ENCODE measurements at places on chromosomes 1 and 21.

GRCh38 chr1:169615803-169616202, 14.1 kb downstream of the SELP start:
- ATAC-seq = no peak

DNA sequence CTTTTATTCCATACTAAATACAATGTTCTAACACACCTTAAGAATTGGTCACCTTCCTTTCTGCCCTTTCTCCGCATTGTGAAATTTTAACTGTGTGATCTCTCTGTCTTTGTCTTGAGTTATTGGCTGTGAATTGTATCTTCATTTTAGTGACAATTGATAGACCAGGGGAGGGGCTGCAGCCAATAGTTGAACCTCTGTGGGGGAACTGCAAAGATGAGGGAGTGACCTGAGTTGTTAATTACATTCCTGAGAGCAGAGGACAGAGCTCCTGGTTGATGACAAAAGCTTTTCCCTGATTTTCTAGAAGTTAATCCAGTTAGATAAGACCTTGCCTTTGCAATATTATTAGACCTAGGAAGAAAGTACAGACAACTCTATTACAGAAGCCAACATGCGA, 1535.7 kb downstream of the BRINP3 start:
- no peak for ATAC-seq

- no peak for ATAC-seq
Observed at GRCh38 chr1:237863234-237863633, 27.5 kb downstream of the ZP4 start.

- no peak for ATAC-seq
Observed at GRCh38 chr1:234901491-234902049, 227.1 kb downstream of the TOMM20 start.

GRCh38 chr1:185070051-185070450, 24.7 kb downstream of the RNF2 start:
- ATAC-seq = no peak

DNA sequence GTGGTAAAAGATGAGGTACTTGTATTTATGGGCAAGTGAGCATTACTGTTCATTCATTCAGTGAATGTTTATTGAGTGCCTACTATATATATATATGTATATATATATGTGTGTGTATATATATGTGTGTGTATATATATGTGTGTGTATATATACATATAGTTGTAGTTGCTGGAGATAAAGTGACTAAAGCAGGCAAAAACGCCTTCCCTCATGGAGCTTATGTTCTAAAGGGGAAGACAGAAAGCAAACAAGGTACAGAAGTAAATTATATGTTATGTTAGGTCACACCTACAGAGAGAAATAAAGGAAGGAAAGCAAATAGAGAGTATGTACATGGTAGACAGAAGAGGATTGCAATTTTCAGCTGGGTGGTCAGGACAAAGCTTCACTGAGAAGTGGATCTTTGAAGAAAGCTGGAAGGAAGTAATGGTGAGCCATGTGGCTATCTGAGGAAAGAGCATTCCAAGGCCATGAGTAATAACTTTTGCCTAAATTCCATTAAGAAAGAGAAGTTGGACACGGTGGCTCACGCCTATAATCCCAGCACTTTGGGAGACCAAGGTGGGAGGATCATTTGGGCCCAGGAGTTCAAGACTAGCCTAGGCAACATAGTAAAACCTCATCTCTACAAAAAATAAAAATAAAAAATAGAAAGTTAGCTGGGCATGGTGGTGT, 33.5 kb upstream of the KLF17 start:
- ATAC-seq = peak; percentile 44

GRCh38 chr1:84861516-84861915, 31.5 kb downstream of the LPAR3 start:
- no peak for ATAC-seq

DNA sequence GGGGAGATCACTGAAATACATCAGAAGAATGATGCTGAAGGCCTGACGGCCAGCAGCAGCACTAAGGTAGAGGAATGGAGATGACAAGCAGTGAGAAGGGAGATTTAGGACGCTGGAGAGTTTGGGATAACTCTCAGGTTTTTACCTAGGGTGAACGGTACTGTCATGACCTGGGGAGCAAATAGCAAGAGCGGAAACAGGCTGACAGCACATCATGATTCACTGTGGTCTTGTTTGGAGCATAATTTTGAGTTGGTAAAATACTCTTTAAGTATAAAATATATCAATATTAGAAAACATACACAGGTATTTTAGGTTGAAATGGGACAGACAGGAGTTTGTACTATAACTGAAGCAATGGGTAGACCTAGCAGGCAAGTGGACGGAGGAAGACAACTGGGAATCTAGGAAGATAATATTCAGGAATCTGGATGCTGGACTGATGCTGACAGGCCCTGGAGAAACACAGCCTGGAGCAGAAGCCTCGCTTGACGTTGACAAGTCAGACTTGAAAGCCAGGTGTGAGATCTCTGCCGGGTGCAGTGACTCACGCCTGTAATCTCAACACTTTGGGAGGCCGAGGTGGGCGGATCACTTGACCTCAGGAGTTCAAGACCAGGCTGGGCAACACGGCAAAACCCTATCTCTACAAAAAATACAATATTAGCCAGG, 33.3 kb downstream of the ALG14 start:
- no peak for ATAC-seq

GRCh38 chr1:44419901-44420300, 14.8 kb downstream of the RNF220 start:
- no peak for ATAC-seq

DNA sequence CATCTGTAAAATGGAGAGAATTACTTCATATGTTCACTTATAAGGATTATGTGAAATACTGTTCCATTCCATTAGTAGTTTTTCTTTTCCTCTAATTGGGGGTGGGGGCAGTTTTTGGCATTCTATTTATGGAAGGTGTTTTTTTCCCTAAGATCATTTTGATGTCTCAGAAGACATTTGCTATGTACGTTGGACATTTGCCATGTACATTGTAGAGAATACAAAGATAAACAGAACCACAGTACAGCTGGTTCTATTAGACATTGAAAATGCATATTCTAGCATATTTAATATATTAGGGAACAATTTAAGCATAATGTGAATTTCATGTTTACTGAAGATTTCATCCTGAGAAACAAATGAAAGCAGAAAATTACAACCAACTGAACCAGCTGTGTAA, 98.5 kb downstream of the PTBP2 start:
- ATAC-seq = no peak

DNA sequence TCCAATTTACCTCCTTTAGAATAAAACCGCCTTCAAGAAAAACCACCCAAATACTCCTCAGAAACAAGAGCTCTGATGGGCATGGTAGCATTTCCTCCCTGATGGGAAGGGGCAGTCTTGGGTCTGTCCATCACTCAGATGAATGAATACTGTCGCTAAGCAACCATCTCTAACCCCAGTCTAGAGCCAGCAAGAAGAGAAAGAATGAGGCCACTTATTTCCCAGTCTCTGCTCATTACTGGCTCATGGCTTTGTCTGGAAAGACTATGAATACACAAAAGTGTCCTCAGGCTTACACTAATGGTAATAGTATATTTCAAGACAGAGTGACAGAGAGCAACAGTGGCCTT, 51.0 kb upstream of the F3 start:
- no peak for ATAC-seq

GRCh38 chr1:201064806-201065205, 41.3 kb upstream of the KIF21B start:
- ATAC-seq = no peak

DNA sequence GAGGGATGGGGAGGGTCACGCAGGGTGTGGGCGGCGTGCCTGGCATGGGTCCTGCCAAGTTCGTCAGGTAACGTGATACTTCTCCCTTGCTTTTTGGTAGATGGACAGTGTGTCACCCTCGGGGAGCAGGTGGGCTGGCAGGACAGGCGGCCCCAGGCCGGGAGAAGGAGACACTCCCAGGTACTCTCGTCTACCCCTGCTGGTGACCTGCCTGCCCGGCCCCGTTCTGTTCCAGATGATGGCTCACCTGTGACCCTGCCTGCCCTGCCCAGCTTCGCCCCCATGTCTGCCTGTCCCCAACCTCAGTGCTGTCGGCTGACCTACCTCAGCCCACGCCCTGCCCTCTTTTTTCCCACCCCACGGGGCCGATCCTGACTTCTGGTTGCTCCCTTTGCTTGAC, 144.7 kb downstream of the PCBP3 start:
- no peak for ATAC-seq

- ATAC-seq = no peak
Observed at GRCh38 chr1:16924216-16924918, 2.6 kb downstream of the CROCC start.

- no peak for ATAC-seq
Observed at GRCh38 chr1:216483672-216484401, 60.6 kb upstream of the USH2A start.

DNA sequence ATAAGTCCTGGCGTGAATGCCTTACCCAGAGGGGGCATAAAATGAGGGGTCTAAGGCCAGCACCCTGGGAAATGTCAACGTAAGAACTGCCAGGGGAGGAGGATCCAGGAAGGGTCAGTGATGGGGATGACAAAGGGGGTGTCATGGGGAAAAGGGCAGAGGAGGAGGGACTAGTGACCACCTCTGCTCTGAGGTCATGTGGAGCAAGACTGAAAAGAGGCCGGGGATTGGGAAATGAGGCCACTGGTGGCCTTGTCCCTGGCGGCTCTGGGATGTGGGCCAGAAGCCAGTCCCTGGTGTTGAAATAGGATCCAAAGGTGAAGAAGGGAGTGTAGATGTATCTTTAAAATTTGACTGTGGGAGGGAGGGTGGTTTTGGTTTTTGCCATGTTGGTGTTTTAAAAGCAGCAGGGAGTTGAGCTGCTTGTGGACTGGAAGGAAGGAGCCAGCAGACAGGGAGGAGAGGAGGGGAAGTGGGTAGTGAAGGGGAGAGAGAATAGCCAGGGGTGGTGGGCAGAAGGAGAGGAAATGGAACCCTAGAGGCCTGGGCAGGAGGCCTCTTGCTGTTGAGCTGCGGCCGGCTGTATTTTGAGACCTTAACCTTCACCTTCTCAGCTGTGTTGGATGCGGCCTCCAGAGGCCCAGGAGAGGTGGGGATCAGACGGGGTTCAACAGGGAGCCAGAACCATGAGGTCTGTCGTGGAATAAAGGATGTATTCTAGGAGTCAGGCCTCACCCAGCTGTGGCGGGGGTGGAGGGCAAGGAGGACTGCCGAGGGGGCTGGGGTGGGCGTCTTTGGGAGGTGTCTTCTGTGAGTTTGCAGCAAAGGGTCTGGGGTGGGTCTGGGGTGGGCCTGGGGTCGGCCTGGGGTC, 92.5 kb downstream of the DHRS3 start:
- ATAC-seq = no peak

GRCh38 chr1:61081686-61082310, 563 bp upstream of the NFIA start:
- ATAC-seq = peak; percentile 13

- no peak for ATAC-seq
Observed at GRCh38 chr1:150649441-150650075, 20.1 kb upstream of the ENSA start.

GRCh38 chr21:28962465-28962864, 30.2 kb downstream of the LTN1 start:
- no peak for ATAC-seq

DNA sequence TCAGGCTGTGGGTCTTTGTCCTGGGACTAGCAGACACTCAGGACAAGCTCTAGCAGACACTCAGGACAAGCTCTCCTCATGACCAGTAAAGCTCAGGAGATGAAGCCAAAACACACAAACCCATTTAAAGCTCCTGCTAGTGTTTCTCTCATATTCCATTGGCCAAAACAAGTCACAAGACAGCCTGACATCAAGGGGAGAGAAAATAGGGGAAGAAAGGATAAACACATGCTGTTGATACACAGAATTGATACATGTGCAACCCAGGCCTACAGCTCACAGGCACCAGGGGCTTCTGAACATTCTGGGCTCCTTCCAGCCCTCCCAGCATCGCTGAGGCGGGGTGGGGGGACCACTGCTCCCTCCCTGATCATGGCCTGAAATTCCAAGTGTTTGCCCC, 35.3 kb downstream of the ATF3 start:
- ATAC-seq = no peak

DNA sequence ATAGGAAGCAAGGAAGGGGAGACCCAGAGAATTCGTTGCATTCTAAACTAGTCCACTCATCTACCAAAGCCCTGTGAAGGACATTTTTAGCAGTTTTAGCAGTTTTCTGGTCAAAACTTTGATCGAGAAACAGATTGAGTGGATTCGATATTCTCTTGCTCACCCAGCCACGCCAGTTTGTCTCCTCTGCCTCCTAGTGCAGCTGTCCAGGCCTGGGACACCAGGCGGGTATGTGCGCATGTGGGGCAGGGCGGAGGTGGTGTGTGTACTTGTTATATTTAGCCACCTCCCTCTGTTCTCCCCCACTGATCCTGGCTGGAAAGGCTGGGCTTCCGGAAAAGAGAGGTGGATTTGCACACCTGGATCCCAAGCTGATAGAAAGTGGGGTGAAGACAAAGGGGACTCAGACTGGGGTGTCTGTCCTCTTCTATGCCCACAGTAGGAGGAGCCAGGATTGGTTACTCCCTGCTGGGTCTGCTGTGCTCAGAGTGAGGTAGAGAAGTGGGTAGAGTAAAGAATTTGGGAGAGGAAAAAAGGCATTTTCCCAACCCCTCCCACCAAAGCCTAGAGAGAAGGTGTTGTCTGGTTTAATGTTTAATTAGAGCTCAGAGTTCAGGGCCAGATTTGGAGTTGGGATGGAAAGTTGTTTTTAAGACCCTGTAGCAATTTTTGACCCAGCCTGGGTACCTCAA, 3.8 kb downstream of the LMNA start:
- no peak for ATAC-seq

- no peak for ATAC-seq
Observed at GRCh38 chr1:149846042-149846441, 53.3 kb upstream of the BOLA1 start.

- no peak for ATAC-seq
Observed at GRCh38 chr1:86696522-86696921, 7.9 kb upstream of the SH3GLB1 start.

DNA sequence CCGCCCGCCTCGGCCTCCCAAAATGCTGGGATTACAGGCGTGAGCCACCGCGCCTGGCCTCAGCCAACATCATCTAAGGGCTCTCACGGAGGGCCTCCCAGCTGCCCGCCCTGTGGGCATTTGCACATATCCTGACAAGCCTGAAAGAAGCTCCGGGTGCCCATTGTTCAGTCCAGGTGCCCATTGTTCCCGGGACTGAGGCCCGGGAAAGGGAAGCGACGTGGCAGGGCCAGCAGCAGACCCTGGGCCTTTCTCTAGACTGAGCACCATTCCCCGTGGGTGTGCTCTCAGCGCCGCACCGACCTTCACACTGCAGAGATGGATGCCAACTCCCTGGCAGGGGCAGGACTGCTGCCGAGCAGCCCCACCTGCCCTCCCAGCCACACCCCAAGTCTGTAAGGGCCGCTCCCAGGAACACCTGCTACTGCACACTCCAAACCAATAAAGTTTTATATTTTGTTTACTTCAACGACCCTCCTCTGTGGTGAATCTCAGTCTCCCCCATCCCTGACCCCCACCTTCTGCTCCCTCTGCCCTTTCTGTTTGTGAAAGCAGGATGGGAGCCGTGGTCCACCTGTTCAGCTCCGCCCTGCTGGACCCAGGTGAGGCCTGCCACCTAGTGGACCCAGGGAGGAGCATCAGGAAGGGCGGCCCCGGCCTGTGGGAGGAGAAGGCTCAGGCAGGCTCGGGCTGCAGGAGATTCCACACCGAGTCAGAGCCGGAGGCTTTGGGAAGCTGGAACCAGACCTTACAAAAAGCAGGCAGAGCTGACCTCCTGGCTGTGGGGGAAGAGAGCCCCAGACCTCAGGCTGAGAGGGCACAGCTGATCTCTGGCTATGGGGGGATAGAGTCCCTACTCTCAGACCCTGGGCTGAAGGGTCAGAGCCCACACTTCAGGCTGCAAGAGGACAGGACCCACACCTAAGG, 1.1 kb upstream of the TMEM82 start:
- peak; percentile 86 for ATAC-seq

GRCh38 chr1:56206391-56206790, 373.0 kb downstream of the PLPP3 start:
- no peak for ATAC-seq
